ENCODE measurements at places on chromosomes 7 and 10.
A peak's percentile ranks its signal among the peaks of the same experiment; 100 is the strongest.

DNA sequence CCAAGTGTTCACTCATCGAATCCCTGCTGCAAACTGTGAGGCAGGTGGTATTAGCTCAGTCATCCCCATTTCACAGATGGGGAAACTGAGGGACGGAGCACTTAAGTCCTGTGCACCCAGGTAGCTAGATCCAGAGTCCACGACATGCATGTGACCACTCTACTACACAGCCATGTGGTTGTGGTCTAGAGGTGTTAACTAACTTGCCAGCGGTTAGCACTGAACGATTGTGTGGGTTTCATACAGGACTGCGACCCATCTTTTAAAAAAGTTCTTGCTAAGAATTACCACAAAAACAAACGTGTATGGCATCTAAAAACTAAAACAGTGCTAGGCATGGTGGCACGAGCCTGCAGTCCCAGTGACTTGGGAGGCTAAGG lies 16.1 kb upstream of the ABCC2 start:
- no peak for DNase-seq

DNA sequence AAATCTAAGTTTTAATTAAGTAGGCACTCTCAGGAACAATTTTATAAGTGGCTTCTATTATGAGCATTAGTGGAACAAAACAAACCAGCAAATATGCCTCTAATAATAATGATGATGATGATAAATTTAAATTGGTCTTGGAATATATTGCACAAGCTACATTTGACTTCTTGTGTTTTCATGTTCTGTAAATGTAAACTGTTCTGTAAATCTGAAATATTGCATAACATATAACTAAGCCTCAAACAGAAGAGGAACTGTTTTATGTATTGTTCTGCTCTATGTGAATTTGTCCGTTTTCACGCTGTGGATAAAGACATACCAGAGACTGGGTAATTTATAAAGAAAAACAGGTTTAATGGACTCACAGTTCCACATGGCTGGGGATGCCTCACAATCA lies 625.2 kb upstream of the CELF2 start:
- DNase-seq = no peak

DNA sequence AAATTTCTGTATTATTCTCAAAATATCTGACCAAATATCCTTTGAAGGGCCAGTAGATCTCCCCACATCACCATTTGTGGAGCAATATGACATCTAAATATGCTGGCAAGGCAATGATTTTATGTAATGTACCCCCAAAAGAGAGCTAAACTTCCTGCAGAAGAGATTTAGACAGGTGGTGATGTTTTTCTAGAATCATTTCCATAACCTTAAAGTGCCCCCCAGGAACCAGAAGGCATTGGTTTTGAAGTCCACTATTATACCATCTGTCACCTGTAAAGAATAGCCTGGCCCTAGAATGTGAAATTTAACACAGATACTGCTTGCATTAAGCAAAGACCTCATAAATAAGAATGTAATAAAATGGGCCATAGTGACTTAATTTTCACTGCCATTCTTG lies 77.9 kb upstream of the ABLIM1 start:
- DNase-seq = no peak

- DNase-seq = peak; percentile 14
These were observed 817.9 kb downstream of the DNAJB9 start for GRCh38 chr7:109387530-109387929.

DNA sequence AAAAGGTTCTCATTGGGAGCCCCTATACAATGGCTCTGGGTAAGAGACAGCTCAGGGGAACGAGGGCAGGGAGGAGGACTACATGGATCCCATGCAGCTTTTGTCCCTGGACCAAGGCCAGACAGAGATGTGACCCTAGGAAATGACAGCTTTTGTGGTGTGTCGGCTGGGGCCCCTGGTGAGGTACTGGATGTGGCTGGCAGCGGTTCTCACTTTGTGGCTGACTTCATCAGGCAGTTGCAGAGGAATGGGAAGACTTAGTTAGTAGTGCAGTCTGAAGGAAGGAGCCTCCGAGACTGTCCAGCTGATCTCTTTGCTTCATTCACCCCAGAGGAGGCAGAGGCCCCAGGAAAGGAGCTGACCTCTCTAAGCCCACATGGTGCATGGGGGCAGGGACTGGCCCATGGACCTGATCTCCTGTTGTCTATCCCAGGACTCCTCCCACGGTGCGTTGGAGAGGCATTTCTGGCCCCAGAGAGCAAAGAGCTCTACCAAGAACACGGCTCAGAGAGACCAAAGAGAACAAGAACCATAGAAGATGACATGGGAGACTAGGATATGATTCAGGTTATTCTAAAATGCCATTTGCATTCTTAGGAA lies 202.9 kb downstream of the RPS24 start:
- DNase-seq = no peak

All from Right ventricle myocardium superior (tissue), 1 donor.